ENCODE measurements at places on chromosomes 13 and 19.

DNA sequence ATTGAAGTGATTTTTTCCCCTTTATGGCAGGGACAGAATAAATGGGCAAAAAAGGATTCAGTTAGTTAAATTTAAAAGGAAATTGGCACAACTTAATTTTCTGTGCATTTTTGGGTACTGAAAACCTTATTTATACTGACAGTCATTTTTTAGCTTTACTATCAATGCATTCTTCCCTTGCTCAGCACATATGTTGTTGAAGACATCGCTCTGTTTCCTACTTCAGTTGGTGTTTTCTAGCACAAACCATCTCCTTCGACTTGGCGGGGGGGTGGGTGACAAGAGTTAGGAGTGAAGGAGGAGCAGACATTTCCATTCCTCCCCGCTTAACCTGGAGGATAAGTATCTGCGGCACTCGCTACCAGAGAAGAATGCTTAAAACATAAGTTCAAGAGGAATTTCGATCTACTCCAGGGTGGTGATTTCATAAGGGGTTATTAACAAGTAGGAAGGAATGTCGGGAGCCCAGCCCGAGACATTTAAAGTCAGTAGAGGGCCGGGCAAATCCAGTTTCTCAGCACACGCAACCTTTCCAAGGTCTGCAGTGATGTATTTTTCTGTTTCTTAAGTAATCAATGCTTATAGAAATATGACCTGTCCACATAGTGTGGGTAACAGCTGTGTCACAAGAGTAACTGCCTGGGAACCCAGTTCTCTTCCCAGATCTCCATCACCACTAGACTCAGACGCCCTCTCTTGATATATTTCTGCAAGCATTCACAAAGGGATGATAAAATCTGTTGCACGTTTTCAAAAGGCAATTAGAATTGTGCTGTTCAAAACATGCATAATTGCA lies 525.8 kb downstream of the MYO16 start:
- DNase-seq = no peak

GRCh38 chr13:52070929-52071523 lies 46.5 kb downstream of the UTP14C start:
- no peak for DNase-seq

- DNase-seq = no peak
Measured at GRCh38 chr13:65744836-65745235, 1485.3 kb downstream of the PCDH9 start.

DNA sequence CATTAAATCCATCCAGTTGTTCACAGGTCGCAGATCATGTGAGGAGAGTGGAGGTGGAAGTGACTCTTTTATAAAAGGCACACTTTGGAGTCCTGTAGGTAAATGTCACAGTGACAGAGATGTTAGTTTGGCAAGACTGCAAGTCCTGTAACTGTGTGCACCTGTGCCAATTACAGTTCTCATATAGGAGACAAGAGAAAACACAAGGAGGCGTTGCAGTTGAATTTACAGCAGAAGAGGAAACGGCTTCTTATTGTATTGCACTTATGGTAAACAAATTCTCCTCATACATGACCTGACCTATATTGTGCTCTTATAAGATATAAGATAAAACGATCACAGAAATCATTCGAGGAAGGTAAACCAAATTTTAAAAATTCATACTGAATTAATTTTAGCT lies 732.8 kb upstream of the SLC10A2 start:
- DNase-seq = no peak

DNA sequence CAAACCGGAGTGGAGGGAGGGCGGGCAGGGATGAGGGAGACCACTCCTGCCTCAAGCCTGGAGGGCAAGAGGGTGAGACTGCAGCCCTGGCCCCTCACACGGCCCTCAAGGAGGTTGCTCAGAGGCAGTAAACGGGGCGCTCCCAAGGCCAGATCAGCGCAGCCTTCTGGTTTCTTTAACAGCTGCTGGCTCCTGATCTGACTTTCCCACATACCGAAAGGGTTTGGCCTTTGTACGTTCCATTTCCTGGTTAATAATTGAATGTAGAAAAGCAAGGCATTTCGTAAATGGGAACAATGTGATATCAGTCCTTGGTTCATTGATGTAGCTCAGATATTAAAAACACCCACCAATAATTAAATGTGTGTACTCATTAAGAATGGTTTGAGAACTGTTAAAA lies 71.5 kb downstream of the GGACT start:
- no peak for DNase-seq

DNA sequence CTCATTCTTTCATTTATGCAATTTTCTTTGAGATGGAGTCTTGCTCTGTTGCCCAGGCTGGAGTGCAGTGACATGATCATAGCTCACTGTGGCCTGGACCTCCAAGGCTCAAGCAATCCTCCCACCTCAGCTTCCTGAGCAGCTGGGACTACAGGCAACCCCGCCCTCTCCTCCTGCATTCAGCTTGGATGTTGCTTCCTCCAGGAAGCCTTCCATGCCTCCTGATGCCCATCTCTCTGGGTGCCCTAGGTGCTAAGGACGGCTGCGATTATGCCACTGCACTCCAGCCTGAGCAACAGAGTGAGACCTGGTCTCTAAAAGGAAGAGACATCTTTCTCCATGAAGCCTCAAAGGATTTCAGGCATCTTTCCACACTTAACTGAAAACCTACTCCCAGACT lies 161.8 kb downstream of the PTPRS start:
- DNase-seq = no peak
